ENCODE measurements at places on chromosomes 3 and 15.

GRCh38 chr3:55014906-55015305 lies 87.0 kb upstream of the LRTM1 start:
- no peak for DNase-seq

DNA sequence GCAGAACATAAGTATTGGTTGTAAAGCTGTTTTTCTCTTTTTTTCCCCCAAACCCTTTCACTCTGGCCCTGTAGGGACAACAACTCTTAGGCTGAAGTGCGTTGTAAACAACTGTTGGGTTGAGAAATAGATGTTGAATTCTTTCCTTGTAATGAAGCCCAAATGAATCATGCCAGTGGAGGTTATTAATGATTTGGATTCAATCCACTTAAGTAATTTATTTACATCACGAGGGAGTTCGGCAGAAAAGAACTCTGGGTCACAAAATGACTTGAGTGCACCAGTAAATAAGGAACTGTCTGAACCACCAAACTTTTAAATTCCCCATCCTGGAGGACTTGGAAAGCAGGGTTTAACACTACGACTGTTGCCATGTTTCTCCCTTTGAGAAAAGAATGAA lies 218.9 kb downstream of the PDZRN3 start:
- DNase-seq = no peak

DNA sequence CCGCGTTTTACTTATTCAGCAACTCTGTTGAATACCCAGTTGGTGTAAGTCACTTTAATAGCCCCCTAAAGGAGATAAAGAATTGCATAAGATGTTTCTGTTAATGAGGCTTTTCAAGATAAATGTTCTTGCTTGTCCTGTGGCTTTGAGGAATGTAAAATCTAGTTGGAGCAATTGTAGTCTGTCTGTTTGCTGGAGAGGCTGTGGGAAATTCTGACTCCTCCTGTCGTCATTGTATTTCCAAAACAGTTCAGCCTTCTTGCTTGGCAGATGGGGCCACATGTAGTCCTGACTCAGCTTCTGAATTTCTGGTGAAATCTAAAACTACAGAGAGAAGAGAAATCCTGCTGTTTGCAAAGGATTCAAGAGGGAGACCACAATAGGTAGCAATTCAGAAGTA lies 114.4 kb downstream of the RYR3 start:
- no peak for DNase-seq

DNA sequence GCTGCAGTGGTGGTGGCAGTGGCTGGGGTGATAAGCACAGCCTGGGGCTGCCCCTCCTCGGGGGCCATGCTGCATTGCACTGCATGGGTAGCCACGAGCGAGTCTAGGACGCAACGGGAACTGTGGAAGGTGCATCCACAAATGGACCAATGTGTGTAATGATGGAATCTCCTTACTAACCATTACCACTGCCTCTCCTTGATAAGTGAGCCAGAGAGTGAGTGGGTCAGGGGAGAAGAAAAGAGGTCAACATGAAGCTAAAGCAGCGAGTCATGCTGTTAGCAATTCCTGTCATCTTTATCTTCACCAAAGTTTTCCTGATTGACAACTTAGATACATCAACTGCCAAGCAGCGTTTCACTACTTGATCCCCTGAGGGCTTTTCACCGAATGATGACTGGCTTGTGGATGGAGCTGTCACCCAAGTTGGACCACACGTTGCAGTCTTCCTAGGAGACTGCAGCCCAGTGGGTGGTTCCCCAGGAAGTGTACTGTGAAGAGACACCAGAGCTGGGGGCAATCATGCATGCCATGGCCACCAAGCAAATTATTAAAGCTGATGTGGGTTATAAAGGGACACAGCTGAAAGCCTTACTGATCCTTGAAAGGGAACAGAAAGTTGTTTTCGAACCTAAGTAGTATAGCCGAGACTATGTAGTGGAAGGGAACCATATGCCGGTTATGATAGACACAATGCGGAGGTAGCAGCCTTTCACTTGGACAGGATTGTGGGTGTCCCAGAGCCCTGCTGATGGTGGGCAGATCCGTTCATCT lies 20.6 kb downstream of the SAMD7 start:
- DNase-seq = no peak

DNA sequence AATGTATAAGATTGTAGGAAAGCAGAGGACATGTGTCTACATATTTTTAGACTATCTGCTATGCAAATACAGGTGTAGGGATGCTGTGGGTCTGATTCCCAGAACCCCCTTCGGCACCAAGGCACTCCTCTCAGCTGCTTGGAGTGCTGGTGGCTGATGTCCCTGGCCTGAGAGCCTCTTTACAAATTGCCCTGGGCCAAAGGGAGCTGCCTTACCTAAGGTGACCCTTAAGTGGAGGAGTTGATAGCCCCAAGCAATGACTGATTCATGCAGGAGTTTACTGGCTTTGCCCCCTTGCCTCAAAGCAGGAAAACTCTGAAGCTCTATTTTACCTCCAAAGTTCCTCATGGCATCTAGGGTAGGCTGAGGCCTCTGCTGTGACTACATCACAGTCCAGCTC lies 83.0 kb downstream of the ZNF385D start:
- peak; percentile 54 for DNase-seq

- no peak for DNase-seq
Measured at GRCh38 chr3:162263596-162263995, 767.0 kb downstream of the OTOL1 start.

DNA sequence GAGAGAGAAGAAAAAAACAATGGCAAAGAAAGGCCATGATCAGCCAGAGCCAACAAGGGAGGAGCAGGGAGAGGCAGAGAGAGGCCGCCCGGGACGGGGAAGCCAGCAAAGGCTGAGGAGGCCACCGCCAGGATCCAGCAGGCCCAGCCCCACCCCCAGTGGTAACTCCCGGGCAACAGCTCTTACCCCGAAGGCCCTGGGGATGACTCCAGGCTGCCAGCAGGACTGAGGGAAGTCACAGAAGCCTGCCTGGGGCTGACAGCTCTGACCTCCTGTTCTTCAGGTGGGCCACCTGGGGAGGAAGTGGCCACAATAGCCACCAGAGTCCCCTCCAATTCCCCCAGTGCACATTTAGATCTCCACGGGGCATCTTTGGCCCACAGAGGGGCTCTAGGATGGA lies 184.3 kb upstream of the LINGO1 start:
- DNase-seq = peak; percentile 56

DNA sequence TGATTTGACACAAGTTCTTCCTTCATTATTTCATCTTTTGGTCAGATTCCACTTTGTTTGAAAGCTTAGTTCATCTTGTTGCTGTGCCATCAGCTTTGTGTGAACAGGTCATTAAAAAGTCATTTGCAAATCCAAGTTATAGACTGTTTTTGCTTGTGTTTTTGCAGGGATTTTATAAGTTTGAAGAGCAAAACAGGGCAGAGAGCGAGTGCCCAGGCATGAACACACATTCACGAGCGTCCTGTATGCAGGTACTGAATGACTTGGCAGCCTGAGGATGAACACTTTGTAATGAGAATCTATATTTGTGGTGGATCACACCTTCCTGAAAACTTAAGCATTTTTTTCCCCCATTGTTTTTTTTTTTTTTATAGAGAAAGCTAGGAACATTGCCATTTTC lies 60.6 kb upstream of the SAMMSON start:
- no peak for DNase-seq

DNA sequence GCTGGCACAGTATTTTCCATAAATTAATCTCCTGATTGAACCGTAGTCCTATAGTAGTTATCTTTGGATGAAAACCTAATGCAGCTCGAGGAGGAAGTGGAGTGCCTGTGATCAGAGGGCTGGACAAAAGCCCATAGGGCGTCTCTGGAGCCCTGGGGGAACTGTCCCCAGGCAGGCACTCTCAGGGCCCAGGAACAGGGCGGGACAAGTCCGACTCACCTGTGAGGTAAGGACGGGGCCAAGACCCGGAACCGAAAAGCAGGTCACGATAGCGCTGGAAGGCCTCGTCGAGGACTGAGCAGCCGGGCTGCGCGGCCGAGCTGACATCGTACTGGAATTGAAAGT lies 341 bp downstream of the HEXA start:
- no peak for DNase-seq

- no peak for DNase-seq
Measured at GRCh38 chr15:38042707-38043445, 108.4 kb downstream of the TMCO5A start.

DNA sequence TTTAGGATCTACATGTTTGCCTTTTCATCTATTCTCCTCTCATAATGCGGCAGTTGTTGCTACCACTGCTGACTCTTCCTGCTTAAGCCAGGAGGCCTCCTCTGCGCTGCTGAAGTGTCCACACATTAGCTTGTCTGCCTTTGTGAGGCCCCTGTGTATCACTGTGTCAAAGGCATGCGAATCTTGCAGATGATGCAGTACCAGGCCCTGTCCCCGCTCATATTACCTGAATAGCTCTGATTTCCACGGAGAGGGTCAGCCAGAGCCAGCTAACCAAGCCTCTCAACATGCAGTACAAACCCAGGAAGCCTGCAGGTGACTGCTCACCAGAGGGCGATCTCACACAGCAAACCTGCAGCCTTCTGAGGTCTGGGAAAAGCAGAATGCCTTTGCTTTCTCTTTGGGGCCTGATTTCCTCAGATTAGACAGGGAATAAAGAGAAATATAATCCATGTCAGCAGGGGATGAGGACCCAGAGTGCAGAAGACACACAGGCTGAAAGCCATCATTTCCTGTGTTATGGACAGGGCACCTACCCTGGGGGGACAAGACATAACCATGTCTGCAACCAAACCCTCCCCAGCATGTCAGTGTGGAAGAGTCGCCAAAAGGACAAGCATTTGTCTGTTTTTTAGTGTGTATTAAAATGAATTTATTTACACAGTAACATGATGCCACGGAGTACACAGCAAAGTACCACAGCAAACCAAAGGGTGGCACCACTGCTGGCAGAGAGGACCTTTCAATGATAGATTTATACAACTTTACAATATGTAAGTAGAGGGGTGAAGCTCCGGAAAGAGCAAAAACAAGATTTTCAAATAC lies 36.8 kb upstream of the TSPAN3 start:
- peak; percentile 78 for DNase-seq

DNA sequence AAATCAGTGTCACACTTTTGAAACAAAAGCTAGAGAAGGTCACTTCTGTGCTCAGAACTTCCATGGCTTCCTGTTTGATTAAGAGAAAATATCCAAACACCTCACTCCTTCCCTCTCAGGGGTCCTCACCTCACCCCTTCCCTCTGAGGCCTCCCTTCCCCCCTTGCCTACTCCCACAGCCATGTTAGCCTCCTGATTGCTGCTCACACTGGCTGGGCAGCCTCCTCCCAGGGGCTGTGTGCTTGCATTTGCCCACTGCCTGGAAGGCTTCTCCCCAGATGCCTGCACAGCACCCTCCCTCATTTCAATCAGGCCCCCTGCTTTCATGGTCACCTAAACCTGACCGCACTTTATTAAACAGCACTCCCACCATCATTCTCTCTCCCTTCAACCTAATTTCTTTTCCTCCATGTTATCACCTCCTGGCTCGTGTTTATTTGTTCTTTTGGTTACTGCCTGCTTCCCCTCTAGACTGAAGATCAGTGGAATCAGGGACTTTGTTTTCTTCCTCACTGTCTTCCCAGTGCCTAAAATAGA lies 10.4 kb downstream of the BOC start:
- DNase-seq = no peak

- DNase-seq = no peak
Measured at GRCh38 chr3:30233913-30234646, 372.3 kb upstream of the TGFBR2 start.

DNA sequence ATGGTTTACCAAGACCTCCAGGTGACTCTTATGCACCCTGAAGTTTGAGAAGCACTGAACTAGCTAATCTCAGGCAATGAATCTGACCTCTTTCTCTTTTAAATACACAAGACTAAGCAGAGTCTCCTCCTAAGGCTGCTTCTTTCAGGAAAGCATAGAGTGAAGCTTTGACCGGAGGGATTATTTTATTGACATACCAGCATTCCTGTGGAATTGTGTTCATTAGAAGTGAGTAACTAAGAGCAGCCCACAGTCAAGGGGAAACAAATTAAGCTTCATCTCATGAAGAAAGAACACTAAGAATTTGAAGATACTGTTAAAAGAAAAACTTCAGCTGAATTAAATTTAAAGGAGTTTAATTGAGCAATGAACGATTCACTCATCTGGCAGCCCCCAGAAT lies 963.5 kb downstream of the NTRK3 start:
- no peak for DNase-seq

DNA sequence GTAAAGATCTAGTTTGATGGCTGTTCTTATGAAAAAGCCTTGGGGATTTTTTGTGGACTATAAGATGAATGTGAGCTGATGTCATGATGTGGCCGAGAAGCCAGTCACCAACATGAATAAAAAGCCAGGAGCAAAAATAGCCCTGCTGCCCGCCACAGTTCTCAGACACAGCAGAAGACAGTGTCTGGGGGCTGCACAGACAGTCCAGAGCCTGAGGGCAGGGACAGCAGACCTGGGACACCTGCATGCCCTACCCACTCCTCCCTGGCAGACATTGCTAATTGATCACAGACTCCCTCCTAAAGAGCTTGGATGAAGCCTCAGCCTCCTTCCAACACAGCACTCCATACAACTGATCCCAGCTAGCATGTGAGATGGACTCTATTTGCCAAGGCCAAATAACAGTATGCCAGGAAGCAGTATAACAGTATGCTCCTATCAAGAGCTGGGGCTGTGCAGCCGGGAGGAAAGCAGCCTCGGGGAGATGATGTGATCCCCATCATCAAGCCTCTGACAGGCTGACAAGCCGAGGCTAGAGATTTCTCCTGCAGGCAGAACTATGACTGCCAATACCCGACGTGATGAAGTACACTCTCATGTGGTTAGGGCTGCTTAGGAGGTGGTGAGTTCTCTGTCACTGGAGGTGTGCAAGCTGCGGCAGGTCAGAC lies 105.4 kb upstream of the RPL32 start:
- DNase-seq = no peak

DNA sequence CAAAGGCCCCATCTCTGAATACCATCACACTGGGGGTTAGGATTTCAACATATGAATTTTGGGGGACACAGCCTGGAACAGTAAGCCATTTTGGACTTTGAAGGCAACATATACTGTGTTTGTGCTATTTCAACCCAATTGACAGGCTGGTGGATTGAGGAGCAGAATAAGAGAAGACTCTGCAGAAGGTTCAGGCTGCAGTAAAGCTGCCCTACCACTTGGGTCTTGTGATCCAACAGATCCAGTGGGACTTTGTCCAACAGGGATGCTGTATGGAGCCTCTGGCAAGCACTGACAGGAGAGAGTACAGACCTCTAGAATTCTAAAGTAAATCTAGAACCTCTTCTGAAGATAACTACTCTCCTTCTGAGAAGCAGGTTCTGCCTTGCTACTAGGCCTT lies 1.1 kb upstream of the BCL2L10 start:
- DNase-seq = no peak

DNA sequence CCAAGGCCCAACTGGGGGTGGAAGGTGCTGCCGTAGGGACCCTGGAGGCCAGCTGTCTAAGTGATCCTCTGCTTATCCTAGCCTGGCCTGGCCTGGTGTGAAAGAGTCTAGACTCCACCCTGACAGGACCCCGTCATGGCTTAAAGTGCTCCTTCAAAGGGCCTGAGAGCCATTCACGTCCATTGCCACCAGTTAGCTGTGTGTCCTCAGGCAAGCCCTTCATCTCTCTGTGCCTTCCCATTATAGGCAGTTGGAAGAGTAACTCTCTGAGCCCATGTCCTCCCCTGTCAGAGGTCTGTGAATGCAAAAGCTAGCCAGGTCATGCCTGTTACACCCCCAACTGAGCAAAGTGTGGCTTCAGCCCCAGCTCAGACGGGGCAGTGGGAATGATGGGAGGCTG lies 9.1 kb upstream of the DNAH1 start:
- DNase-seq = no peak

- DNase-seq = no peak
Measured at GRCh38 chr3:144031938-144032337, 60.3 kb downstream of the DIPK2A start.

- no peak for DNase-seq
Measured at GRCh38 chr3:129413687-129414506, 14.5 kb downstream of the EFCAB12 start.

Data from ELF-1 (cell line).